Effector CD4-positive, alpha-beta T cell (primary cell): ENCODE measurements at places on chromosomes 6 and 20.
A peak's percentile ranks its signal among the peaks of the same experiment; 100 is the strongest.

GRCh38 chr6:137307163-137307854 lies 88.1 kb upstream of the IFNGR1 start:
- no peak for DNase-seq

- DNase-seq = no peak
These were observed 294.2 kb upstream of the TCF21 start for GRCh38 chr6:133594652-133595110.

DNA sequence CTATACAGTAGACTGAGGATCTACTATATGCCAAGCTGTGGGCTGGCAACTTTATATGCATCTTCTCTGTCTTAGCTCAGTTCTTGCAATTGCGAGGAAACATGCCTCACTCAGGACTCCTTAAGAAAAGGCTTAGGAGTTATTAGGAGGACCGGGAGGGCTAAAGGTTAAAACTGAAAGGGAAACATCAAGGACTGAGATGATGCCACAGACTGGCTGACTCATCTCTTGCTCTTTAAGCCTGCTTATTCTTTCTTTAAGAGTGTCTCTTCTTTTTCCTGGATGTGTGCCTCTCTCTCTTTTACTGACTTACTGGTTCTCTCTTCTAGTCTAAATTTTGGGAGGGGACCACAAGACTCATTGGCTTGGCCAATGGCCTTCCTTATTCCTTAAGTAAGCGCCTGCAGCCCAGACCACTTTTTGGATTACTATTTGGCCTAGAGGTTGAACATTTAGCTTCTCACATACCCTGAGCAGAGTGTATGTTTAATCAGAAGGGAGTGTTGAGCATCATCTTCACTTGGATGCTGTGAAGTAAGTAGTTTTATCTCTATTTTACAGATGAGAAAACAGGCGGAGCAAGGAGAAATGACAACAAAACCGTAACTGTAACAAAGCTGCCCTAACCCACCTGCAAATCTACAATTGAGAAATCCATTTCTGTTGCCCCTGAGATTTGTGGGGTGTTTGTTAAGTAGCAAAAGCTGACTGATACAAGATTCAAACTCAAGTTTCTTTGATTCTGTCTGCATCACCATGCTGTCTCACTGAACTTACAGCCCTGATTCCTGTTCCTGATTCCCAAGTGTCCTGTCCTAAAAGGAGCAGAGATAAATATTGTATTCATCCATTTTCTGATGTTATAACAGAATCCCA lies 7.2 kb upstream of the SDC4 start:
- DNase-seq = no peak

GRCh38 chr6:26155061-26155930 lies 68.1 kb downstream of the HFE start:
- no peak for DNase-seq

GRCh38 chr20:51159303-51159702 lies 136.4 kb upstream of the KCNG1 start:
- DNase-seq = no peak

DNA sequence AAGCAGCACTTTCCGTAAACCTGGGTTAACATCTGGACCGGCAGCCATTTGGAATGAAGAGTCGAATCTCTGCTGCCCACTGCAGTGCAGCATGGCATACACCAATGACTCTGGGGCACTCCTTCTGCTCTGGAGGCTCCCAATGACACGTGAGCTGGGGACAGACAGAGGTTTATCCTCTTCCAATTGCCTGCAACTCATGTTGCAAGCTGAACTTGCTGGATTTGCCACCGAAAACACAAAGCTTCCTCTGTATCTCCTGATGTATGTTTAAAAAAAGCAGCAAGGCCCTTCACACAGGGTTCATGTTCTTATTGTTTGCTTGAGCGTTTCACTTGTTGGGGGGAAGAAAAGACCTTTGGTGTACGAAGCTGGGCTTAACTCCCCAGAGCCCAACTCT lies 10.8 kb downstream of the NCOA5 start:
- DNase-seq = no peak

- DNase-seq = no peak
These were observed 100.6 kb upstream of the HIVEP1 start for GRCh38 chr6:11911538-11911937.

DNA sequence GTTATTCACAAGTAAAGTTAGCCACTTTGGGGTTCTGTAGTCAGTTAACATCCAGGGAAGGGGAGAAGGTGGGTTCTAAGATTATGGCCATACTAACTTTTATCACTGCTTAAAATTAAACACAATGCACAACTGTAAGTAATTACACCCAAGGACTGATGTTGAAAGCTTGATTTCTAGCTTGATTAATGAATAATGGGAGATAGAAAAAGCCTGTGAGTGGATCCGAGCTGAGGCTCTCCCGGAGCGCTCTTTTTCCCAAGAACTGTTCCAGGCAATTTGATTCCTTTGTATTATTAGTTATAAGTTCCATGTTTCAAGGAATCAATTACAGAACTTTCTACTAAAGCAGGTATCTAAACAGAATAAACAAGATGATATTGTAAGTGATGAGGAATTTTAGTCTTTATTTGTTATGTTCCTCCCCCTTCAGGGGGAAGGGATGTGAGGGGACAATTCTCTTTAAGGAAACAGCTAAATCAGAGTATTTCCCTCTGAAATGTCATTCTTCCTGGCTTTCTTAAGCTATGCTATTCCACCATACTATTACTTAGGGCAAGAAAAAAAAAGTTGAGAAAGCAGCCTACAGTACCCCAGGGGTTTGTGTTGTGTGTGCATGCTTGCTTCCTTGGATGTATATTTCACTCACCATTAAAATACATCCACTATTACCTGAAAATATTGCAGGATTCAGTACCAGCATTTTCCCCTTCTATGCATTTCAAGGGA lies 3.8 kb downstream of the TSHZ2 start:
- DNase-seq = no peak

GRCh38 chr6:53801022-53801421 lies 6.2 kb downstream of the LRRC1 start:
- DNase-seq = no peak

DNA sequence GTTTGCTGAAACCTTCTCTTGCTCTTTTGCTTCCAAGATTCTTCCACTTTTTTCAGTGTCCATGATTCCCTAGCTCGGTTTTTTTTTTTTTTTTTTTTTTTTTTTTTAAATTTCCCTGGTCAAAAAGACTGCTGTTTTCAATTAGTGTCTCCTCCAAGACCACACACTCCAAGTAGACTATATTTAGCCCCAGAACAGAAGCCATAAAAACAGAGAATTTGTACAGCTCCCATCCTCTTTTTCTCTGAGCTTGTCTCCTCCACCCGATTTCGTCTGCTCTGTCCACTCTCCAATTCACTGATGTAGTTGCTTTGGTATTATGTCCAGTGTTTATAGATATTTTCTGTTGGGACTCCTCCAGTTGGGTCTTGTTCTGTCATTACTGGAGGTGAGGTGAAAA lies 37.6 kb downstream of the RSPH3 start:
- no peak for DNase-seq

GRCh38 chr6:166338854-166339253 lies 3.5 kb downstream of the SFT2D1 start:
- no peak for DNase-seq

GRCh38 chr6:129317931-129318820 lies 391.8 kb downstream of the ARHGAP18 start:
- DNase-seq = no peak

DNA sequence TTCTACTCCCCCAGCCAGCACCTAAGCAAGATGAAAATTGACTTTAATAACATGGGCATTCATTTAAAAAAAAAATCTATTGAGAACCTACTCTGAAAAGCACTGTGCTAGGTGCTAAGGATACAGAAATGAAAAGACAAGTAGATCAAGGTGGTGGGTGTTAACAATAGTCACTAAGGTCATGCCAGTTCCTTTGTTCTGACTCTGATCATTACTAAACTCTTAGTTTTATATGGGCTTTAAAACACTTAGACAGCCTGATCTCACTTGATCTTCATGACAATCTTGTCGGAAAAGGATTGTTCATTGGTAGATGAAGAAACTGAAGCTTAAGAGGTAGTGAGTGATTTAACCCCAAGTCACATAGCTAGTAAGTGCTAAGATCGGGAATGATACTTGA lies 285.7 kb upstream of the PRDM1 start:
- no peak for DNase-seq

GRCh38 chr6:158718461-158719046 lies 68.7 kb downstream of the SYTL3 start:
- no peak for DNase-seq

- no peak for DNase-seq
These were observed 17.8 kb downstream of the MAP3K5 start for GRCh38 chr6:136774228-136775041.

DNA sequence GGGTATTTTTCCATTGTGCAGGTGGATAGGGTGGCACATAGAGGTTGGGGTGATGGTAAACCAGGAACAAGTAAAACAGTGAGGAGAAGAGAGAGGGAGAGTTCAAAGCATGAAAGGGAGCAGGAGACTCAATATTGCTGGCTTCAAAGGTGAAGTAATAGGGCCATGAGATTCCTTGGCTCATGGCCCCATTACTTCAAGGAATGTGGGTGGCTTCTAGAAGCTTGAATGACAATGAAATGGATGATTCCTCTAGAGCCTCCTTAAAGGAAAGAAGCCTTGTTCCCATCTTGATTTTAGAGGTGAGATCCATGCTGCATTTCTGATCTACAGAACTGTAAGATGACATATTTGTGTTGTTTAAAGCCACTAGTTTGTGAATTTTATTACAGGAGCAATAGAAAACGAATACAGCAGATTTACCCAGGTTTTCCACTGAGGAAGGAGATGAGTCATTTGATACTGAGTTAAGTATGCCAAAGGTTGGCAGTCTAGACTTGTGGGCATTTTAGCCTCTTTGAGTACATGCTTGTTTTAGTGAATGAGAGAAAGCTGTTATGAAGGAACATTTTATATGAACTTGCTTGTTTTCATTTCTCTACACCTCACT lies 110.4 kb downstream of the PLCB4 start:
- DNase-seq = no peak

GRCh38 chr6:55953335-55953734 lies 77.9 kb upstream of the BMP5 start:
- no peak for DNase-seq

- DNase-seq = no peak
These were observed 12.0 kb downstream of the LRP11 start for GRCh38 chr6:149852180-149852579.

GRCh38 chr6:36947570-36948351 lies 6.8 kb upstream of the PI16 start:
- DNase-seq = peak; percentile 24

DNA sequence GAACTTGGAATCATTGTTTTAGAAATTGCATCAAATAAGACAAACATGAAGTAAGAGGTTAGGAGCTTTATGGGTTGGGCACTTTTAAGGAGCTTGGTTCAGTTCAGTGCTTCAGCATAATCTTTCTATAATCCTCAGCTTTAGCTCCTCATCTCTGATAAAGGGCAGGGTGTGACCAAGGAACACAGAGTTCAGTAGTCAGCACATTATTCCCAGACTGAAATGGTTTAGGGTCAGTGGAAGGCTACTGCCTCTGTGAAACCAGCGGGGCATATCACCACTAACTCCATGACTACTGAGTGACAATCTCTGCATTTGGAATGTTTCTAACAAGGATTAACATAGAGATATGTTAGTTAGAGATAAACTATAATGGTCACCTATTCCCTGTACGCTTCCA lies 36.9 kb downstream of the CRYBG1 start:
- DNase-seq = no peak

DNA sequence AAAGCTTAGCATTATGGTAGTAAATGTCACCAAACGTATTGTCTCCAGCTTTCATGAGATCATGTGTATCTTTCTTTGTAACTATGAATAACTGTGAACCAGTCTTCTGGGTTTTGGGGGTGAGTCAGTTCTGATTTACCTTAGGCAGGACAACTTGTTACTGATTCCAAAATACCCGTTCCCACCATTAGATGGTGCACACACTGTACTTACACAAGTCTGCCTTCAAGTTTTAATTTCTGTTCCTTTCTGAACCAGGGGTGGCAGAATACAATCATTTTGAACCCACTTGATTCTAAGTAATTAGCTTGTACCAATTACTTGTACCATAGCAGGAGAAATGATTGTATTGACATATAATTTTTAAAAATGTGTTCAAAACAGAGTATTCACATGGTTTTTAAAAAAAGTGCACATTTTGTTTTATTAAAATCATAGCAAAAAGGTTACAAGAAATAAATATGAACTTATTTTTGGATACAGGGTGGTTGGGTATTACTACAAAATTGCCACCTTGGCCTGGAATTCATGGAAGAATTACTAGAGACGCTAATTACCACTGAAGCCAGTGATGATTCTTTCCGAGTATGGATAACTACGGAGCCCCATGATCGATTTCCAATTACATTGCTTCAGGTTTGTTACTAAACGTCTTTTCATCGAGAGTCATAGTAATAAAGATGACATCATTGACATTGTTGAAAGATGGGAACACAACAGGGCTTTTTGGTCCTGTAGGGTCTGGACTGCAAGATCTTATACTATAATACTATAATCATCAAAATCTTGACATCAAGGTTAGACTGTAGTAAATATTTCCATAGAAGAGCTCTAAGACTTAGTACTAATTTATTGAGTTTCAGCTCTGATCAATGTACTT lies 75.2 kb upstream of the GLP1R start:
- no peak for DNase-seq

DNA sequence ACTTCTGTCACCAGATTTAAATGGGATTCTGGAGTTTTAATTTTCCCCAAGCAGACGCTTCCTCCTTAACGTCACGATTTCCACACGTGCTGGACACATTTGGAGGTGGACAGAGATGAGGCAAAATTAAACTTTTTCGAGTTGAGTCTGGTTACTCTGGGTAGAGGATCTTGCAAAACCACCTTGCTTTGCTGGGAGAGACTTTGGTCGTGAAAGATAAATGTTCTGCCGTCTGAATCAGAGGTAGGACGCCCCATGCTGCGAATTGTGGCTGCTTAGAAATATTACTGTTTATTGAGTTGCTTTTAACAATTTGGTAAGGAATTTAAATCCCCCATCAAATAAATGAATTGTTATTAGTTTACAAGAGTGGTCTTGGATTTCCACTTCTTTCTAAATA lies 46.8 kb downstream of the CTCFL start:
- DNase-seq = no peak

DNA sequence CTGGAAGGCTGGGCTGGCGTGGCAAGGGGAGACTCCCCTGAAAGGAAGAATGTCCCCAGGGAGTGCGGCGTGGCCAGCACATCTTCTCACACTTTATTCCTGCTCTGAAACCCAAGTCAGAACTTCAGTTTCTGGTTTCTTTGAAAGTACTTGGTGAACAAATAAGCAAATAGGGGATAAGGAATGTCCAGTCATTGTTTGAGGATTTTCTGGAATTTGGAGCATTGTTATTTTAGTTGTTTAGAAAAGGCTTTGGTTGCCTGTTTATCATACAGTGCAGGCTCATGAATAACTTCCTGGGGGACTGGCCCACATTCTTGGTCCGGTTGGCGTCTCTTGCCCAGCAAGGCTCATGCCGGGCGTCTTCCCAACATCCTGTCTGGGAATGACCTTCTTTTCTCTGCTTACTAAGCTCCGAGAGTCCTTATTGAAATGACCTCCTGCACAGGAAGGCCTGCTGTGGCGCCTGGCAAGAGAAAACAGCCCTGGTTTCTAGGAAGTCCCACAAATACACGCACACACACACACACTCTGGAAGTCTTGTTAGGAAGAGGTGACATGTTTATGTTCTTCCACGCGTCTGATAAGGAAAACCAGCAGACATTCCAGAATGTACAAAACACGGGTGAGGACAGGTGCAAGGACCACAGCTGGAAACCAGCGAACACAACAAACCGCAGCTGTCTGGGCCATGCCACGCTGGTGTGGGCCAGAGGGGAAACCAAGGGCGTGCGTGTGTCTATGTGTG lies 71.9 kb downstream of the TMEM170B start:
- DNase-seq = no peak
